ENCODE measurements at places on chromosomes 2 and 18.

DNA sequence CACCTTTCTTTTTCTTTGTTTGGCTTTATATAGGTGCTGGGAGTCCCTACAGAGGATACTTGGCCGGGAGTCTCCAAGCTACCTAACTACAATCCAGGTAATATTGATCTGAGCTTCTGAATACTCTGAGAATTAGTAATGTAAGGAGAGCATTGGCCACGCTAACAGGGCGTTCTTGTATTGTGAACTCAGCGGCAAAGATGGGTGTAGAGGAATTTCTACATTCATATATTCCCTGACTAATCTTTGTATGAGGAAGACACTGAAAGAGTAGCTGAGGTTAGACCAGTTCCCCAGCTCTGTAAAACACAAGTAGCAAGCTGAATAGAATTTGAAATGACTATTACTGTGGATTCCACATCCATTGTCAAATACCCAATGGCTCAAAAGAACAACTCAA is 48.5 kb downstream of the CDK15 start:
- no peak for DNase-seq

GRCh38 chr2:3742743-3743508 is 39.6 kb downstream of the DCDC2C start:
- DNase-seq, result no peak

GRCh38 chr2:217636991-217637561 is 365.7 kb downstream of the TNS1 start:
- DNase-seq, result no peak

DNA sequence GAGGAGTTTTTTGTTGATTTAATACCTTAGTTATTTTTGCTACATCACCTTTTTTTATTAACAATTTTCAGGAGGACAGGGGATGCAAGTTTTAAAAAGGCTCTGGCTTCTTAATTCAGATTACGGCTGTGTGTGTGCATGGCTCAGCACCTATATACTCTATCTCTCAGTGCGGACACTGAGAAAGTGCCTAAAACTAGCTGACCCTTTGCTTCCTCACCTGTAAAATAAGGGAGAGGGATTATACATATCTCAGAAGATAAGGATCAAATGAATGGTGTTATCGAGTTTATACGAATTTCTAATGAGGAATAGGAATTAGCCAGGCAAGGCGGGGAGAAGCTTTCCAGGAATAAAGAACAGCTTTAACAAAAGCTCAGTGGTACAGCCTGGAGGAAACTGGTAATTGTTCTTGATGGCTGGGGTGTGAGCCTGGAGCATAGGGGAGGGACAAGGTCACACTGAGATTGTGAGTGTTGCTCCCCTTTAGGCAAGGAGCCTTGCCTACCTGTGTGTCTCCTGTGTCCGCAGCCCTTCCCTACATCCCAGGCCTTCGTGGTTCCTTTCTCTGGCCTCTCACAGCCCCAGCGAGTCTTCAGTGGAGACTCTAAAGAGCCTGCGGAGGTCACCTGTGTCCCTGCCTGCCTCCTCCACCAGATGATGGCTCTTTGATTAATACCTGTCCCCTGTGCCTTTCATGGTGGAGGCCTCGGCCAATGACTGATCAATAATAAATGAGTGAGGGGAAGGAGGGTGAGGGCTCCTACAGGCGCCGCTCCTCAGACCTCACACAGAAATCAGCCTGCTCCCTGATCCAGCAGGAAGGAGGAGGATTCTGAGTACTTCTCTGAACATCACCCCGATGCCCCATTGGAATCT is 92.7 kb downstream of the DDX1 start:
- no peak for DNase-seq

DNA sequence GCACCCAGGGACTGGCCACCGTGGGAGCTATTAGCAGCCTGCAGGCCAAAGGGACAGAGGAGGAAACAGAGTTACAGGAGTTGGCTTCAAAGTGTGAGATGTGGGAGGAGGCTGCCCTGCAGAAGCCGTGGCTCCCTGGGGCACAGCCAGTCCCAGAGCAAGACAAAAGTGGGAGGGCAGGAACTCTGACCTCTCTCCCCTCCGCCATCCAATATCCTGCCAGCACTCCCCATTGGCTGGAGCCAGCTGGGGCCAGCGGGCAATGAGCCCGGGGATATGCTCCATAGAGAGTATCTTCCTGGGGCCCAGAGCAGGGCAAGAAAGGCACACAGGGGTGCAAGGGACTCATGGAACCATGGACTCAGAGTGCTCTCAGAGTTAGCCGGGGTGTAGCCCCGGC is 143.1 kb downstream of the INHBB start:
- DNase-seq, result no peak

DNA sequence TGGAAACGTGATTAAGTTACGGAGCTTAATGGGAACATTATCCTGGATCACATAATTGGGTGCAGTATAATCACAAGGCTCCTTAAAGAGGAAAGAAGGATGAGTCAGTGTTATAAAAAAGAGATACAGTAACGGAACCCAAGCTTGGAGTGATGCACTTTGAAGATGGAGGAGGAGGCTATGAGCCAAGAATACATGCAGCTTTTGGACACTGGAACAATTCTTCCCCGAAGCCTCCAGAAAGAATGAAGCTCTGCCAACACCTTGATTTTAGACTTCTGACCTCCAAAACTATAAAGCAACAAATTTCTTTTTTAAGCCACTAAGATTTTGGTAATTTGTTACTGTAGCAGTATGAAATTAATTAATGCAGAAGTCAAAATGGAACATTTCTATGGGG is 85.1 kb downstream of the CDH7 start:
- no peak for DNase-seq
